ENCODE measurements at places on chromosomes 4 and X. TPM values are rescaled to one million over a fixed set of nuclear protein-coding genes. Genes with fewer than 3 reads are reported as not detected.

CENPVL2 gene
- total RNA-seq: not detected

FGB gene
- 11.4 TPM for total RNA-seq

IL21 gene
- not detected for total RNA-seq

FOXR2 gene
- not detected for total RNA-seq

CD38 gene
- 10.1 TPM for total RNA-seq

UGT2A1 gene
- not detected for total RNA-seq

TMEM154 gene
- total RNA-seq: 0.17 TPM

TMEM271 gene
- total RNA-seq: not detected

CCNB3 gene
- total RNA-seq: 0.42 TPM

PAGE2 gene
- not detected for total RNA-seq

CENPE gene
- total RNA-seq: 7.5 TPM

PRSS12 gene
- 0.24 TPM for total RNA-seq

FAM236C gene
- total RNA-seq: not detected

YIPF6 gene
- total RNA-seq: 23.4 TPM

VCX3A gene
- total RNA-seq: not detected

ARMCX4 gene
- total RNA-seq: 1.1 TPM

WAS gene
- 0.21 TPM for total RNA-seq

MAGEB1 gene
- not detected for total RNA-seq
